Gastrocnemius medialis (tissue), 4 donors: ENCODE measurements at places on chromosomes 6 and 20. TPM values are rescaled to one million over a fixed set of nuclear protein-coding genes. Genes with fewer than 3 reads are reported as not detected.

The KCNK16 gene
- not detected for total RNA-seq

DNA sequence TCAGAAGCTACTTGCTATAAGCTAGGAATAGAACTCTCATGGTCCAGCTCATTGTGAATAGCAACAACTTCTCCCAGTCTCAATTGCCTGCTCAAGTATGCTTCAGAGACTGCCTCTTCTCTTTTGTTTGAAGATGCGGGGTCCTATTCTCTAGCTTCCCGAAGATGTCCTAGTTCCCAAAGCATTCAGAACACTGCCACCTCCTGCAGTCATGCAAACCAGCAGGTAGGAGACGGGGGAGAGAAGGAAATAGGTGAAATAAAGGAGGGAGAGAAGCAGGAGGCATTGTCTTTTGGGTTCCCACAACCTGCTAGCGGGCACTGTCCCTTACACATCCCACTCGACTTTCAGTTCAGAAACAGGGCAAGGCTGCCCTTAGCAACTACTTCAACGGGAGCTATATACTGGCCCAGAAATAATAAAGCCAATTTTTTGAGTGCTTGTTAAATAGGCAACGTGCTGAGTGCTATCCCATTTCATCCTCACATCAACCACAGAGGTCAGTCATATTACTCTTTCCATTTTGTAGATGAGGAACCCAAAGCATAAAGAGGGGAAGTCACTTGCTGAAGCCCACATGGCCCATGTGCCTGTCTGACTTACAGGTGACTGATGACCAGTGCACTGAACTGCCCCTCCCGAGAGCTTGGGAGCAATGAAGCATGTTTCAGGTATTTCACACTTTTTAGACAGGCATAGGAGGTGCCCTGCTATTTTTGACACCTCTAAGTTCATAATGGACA, 61.9 kb upstream of the ATXN1 start:
- no peak for DNase-seq
- H3K27me3 ChIP-seq = no peaks in the 10 kb centered on the region
- no peak overlapping the region for H3K27ac ChIP-seq
- H3K4me3 ChIP-seq = no peak overlapping the region
- H3K4me1 ChIP-seq = no peaks in the 10 kb centered on the region
- H3K36me3 ChIP-seq = no peaks in the 10 kb centered on the region

GRCh38 chr6:74899416-74899815, 306.4 kb downstream of the COL12A1 start:
- no peaks in the 10 kb centered on the region for H3K27me3 ChIP-seq
- no peak overlapping the region for H3K27ac ChIP-seq
- H3K36me3 ChIP-seq = no peaks in the 10 kb centered on the region
- no peak overlapping the region for H3K4me3 ChIP-seq

The ATP6V1G2 gene
- total RNA-seq = 1.6 TPM

The ZC2HC1B gene
- not detected for total RNA-seq
